Activated gamma-delta T cell treated with anti-CD3 and anti-CD28 coated beads, Interleukin-2, amount 50 U/mL, for 16 hours (primary cell): ENCODE measurements at places on chromosomes 3 and 15.

DNA sequence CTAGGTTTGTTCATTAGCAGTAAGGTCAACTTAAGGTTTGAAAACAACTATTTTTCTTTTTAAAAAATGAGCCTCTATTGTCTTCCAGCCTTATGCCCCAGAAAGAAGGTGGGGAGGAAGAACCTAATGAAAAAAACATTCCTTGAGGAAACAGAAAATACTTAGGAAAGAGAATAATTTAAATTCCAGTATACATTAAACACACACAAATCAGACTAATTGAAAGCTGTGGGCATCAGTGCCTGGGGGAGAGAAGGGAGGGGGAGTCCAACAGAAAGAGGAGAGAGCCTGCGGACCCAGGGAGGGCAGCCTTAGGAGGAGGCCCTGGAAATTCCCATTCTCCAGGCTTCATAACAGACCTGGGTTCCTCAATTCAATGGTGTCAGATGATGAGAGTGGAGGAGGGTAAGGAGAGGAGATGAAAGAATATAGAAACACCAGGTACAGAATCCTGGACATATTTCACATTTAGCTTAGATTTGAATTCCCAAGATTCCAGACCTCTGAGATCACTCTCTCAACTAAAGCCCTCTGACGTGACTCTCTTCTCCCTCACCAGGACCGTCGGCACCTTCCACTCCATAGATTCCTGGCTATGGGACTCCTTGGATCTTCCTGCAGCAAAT is 320.5 kb upstream of the UMPS start:
- no peak for DNase-seq

DNA sequence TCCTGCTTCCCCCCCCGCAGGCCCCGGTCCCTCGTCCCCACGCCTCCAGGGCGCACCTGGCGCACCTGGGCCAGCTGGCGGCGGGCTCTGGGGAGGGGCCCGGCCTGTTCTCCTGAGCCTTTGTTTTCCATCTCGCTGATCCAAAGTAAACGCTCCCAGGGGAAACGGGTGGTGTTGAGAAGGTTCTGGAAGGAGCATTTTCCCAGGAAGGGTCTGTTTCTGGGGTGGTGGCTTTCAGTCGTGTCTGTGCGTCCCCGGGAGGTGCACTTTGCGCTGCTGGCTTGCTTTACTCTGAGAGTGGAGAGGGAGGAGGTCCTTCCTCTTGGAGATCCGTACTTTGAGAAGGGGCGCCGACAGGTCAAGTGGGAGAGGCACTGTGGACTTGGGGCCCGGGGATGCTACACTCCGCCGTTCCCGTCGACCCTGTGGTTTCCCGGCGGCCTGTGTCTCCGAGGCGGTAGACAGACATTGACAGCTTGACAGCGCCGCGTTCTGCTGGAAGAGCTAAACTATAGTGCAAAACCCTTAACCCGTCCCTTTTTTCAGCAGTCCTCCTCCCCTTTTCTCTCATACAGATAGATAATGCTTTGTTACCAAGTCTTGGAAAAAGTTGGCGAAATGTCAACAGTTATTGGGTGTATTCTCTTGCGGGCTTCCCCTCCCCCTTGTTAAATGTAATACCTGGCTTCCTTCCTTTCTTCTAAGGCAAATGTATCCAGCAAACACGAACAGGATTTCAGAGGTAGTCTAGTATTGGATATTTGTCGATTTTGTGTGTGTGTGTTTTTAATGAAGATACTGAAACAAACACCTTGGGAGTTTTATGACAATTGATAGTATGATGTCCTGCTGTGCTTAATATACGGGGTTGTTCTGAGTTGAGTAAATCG is 6.5 kb downstream of the TPM1 start:
- DNase-seq: no peak

DNA sequence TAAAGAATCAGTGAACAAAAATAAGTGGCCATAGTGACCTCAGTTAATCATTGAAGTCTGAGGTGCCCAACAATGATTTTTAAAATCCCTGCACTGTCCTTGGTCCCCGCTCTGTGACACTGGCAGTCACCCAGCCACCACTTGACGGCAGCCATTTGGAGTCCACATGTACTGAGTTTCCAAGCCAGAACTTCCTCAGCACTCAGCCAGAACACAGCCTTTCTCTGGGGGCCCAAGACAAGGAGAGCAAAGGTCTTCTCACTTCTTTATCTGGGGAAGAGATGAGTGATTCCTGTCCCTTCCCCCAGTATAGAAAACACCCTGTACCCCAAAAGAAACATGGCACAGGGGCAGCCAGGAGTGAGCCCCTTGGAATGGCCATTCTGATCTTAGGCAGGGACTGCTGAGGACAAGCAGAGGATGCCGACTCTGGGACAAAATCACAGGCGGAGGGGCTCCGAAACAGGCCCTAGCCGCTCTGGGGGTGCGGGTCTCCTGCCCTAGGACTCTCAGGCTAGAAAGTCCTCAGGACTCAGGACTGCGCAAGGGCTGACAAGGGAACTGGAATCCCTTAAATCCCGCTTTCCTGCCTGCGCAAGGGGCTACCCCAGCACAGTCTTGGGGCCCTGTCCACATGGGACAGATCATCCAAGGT is 12.8 kb downstream of the PAK6 start:
- no peak for DNase-seq

GRCh38 chr3:81388191-81388590 is 373.3 kb downstream of the GBE1 start:
- no peak for DNase-seq

GRCh38 chr15:100725121-100726069 is 123.0 kb downstream of the ASB7 start:
- DNase-seq: no peak

DNA sequence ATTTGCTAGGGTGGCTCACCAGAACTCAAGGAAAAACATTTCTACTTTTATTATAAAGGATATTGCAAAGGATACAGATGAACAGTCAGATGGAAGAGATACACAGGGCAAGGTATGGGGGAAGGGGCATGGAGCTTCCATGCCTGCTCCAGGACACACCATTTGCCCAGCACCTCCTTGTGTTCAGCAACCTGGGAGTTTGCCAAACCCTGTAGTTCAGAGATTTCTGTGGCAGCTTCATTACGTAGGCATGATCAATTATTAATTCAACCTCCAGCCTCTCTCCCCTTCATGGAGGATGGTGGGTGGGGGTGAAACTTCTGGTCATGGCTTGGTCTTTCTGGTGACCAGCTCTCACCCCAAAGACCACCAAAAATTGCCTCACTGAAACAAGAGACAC is 353.9 kb upstream of the THBS1 start:
- DNase-seq: no peak

GRCh38 chr3:194808640-194809097 is 123.0 kb downstream of the FAM43A start:
- DNase-seq: no peak
